Stimulated activated CD8-positive, alpha-beta memory T cell treated with anti-CD3 and anti-CD28 coated beads, Interleukin-7, amount 100 ng/mL, for 48 hours (primary cell): ENCODE measurements at places on chromosomes 2 and 18.

DNA sequence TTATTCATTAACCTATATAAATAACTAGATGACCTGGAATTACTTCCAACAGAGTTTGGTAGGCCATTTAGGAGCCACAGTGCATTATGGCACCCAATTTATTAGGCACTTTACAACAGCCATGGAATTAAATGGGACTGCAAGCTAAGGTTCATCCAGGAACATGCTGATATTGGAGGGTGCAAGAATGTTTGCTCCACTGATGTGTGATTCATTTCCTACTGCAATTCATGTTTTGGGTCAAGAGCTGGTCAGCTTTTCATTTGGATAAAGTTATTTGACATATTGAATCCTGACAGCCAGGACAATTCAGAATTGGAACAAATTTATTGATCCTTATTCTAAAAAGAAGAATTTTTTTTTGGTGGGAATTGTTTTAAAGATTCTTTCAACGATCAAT, 11.8 kb upstream of the LYPD1 start:
- no peak for DNase-seq

DNA sequence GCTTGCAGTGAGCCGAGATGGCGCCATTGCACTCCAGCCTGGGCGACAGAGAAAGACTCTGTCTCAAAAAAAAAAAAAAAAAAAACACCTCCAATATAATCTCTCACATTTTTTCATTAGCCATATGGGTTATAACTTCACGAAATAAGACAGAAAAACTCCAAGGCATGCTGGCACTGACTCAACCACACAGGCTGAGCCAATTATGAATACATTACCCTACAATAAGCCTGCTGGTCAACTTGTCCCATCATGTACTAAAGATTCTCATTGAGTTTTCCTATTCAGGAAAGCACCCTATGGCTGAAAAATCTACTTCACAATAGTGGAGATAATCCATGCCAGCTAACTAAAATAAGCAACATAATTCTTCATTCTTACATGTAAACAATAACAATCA, 12.8 kb upstream of the MAP3K20 start:
- DNase-seq = no peak

DNA sequence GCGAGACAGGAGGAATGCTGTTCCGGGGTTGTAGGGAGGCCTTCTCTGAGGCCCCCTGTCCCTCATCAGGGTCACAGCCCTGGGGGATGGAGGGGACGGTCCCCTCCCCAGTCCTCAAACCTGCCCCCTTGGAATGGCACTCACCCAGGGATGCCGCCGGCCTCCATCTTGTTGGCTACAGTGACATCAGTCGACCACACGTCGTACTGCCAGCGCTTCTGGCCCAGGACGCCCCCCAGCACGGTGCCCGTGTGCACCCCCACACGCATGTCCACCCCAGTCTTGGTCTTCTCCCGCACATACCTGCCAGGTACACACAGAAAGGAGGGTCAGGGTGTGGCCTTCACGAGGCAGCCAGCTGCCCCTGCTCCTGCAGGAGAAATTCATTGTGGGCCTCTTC, 46.5 kb downstream of the CENPO start:
- no peak for DNase-seq

GRCh38 chr18:73893880-73894279, 253.8 kb downstream of the FBXO15 start:
- DNase-seq = no peak

- DNase-seq = no peak
Measured at GRCh38 chr2:159251296-159252173, 35.0 kb downstream of the WDSUB1 start.

GRCh38 chr2:96787411-96787810, 26.7 kb downstream of the CNNM4 start:
- DNase-seq = no peak

DNA sequence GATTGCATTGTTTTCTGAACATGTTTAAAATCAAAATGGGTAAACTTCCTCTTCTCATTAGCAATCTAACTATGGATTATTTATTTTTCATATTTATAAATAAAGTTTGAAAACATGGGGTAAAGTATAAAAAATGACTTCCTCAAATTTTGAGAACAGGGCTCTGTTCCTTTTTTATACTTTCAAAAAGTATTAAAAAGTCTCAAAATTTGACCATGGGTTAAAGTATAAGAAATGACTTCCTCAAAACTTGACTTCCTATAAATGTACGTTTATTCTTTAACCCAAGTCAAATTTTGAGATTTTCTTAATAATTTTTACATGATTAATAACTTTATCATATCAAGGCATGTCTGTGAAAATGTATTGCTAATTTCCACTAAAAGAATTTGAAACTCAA, 512.4 kb downstream of the GALR1 start:
- DNase-seq = no peak
